ENCODE measurements at places on chromosomes 5 and 9.
A peak's percentile ranks its signal among the peaks of the same experiment; 100 is the strongest.

DNA sequence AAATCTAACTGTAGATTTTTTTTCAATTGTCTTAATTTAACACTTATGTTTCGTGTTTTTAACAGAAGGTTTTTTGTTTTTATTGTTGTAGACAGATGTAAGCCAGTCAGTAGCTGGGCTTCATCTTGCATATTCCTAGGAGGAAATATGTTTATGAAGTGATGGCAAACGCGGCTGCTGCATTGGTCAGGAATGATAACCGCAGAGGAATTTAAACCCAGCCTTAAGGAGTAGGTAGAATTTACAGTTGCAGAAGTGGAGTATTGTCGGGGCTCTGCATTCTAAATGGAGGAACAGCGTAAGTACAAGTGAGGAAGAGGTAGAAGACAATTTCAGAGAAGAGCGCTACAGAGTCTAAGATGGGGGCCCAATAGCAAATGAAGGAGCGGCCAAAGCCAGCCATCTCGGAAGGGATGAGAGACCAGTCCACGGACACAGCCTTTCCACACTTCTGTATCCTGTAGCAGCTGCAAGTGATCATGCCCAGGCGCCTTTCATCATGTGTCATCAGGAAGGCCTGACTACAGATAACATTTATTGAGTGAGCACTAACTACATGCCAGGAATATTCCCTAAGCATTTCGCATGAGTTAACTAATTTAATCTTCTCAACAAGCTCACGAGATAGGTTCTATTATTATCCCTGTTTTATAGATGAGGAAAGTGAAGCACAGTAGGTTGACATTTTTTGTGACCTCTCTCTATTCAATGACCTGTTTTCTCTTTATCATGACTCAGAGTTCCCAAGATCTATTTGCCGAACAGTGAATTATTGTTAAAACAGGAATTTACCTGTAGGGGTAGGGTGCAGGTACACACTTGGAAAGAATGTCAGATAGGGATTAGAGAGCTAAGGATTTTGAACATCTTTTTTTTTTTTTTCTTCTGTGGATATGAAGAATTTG, 38.1 kb downstream of the CMYA5 start:
- DNase-seq: no peak

DNA sequence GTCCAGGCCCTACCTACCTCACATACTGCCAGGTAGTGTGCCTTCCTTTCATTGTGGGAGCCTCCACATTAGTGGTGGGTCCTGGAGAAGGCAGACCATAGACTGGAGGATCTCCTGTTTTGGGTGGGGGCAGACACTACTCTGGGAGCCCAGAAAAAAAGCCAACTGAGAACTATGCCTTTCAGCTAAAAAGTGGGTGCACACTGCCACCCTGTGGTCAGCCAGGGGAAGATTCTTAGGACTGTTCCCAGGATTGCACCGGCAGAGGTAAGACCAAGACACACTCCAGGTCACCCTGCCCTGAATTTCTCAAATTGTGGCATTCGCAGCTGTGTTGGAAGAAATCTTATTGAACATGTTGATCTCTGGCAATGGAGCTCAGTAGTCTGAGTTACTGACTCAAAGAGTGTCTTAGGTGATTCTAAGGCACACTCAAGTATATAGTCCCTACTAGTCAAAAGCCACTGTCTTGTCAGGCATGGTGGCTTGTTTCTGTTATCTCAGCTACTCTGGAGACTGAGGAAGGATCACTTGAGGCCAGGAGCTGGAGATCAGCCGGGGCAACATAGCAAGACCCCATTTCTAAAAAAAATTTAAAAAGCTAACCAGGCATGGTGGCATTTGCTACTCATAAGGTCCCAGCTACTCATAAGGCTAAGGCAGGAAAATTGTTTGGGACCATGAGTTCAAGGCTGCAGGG, 3.6 kb downstream of the SIGMAR1 start:
- peak; percentile 86 for DNase-seq

DNA sequence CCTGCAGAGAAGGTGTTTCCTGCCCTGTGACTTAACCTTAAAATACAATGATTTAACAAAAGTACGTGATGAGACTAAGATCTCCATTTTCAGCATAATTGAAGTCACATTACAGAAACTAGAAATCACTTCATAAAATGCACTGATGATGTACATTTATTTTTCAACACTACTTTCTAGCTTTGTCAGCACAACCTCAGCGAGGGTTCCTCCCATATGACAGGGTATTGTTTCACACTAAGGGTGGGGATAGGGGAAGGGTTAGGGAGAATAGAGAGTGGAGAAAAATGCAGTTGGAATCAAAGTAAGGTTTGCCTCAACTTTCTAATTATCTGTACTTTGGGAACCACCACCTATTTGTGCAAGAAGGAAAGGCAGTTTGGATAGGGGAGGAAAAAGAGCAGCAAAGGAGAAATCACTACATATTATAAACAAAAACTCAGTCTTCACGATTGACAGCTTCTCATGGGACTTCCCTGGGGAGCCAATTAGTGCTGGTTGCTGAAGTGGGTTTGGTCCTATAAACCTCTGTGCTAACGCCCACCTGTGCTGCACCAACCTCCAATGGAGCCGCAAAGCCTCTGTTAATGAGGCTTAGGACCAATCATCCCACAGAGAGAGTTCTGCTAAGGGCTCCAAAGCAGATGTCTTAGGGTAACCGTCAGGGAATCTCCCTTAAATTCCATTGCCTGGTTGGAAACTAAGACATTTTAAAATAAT, 369.2 kb upstream of the PDE4D start:
- no peak for DNase-seq

DNA sequence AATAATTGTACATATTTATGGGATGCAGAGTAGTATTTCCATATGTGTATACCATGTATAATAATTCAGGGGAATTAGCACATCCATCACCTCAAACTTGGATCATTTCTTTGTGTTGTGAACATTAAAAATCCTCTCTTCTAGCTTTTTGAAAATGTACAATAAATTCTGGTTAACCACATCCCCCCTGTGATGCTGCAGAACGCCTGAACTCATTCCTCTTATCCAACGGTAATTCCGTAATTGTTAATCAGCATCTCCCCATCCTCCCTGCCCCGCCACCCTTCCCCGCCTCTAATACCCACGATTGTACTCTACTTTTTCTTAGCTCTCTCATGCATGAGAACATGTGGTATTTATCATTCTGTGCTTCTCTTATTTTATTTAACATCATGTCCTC, 127.7 kb upstream of the ANKRD55 start:
- no peak for DNase-seq

- no peak for DNase-seq
Observed at GRCh38 chr5:33105521-33105941, 335.2 kb upstream of the TARS1 start.

- DNase-seq: no peak
Observed at GRCh38 chr5:152514827-152515397, 109.8 kb upstream of the NMUR2 start.

DNA sequence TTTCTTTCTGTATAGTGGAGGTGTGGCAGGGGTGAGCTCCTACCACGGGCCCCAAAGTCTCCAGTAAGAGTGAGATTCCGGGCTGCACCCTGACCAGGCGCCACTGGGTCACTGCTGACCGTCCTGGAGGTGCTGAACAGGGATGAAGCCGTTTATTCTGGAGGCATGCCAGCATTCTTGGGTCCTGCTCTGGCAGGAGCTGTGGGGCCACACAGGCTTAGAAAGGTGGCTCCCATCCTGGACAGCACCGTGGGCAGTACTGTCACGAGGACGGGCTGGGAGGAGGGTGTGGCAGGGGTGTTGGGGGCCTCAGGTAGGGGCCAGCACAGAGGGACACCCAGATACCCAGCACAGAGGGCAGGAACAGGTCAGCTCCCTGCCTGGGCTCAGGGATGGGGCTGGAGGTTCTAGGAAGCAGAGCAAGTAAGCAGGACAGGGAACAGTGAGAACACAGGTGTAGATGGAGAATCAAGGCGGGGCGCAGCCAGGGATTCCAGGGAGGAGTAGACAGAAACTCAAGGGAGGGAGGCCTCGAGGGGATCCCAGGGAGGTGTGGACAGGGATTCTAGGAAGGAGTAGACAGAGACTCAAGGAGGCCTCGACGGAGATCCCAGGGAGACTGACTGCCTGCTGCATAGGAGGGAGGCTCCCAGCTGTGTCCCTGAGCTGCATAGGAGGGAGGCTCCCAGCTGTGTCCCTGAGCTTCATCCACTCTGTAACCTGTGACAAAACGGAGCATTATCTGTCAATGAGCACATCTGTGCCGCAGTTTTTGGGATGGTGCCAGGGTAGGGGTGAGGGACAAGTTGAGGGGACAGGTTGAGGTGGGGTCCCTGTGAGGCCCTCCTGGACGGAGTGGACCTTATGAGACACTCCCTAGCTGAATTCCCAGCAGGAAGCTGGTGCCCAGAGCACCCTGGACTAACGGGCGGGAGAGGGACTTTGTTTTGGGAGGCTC, 1.1 kb upstream of the PLEKHG4B start:
- DNase-seq: no peak

DNA sequence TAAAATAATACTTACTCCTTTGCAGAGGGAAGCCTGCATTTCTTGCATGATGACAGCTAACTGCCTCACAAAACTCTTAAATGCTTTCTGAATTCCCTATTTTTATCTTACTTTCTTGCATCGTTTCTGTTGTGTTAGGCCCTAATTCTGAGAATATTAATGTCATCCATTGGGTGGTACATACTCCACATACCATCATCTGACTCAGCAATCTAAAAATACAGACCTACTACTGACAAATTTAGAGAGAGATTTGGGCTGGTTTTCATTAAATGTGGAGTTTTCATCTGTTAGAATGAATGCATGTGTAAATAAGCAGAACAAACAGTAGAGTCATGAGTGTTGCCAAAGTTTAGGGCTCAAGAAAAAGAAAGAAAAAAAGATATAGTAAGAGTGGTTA, 26.5 kb upstream of the KCNN2 start:
- DNase-seq: no peak

DNA sequence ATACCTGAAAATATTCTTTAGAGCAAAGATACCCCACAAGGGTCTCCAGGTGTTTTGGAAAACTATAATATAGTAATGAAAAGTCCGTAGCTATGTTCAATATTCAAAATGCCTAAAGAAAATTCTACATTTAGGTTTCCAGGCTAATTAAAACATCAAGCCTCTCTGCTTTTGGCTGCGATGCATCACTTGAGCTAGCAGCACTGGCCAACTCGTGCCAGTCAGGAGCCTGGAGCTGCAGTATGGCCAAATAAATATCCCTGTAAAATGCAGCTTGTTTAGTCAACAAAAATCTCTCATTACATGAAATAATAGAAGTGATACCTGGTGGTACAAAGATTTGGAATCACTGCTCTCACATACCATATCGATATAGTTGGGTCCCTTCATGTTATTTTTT, 181.1 kb downstream of the ELAVL2 start:
- no peak for DNase-seq

- no peak for DNase-seq
Observed at GRCh38 chr5:44942524-44943001, 133.8 kb downstream of the MRPS30 start.

- DNase-seq: no peak
Observed at GRCh38 chr9:136534366-136534765, 11.5 kb downstream of the NOTCH1 start.

DNA sequence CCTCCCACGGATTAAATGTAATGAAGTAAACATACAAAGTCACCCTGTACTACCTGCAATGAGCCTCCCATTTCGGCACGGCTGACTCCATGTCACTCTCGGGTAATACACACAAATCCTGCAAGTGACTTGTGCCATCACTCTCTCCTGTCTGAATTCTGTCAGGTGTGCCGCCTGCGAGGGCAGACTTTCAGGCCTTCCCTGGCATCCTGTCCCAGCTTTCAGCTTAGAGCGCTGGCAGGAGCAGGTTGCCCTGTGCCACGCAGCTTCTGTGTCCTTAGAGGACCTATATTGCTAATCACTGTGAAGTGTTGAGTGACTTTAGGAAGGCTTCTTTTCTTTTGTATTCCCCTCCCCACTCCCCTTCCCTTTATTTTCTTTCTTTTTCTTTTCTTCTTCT, 25.8 kb upstream of the S1PR3 start:
- no peak for DNase-seq

- DNase-seq: no peak
Observed at GRCh38 chr5:33973271-33973670, 11.2 kb downstream of the SLC45A2 start.

DNA sequence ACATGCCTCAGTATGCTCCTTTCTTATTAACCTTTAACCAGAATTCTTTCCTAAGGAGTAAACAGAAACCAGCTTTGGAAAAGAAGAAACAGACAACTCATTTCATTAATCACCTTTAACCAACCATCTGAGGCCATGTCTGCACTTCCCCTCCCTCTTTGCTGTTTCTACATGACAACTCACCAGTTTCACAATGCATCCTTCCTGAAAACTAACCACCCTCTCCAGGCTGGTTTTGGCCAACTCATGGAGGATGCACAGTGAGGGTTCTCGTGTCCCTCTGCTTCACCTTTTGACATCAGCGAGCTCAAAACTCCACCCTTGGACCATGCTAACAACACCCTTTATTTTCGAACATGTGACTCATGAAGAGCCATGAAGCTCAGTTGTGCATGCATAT, 244.1 kb downstream of the ELAVL2 start:
- no peak for DNase-seq

DNA sequence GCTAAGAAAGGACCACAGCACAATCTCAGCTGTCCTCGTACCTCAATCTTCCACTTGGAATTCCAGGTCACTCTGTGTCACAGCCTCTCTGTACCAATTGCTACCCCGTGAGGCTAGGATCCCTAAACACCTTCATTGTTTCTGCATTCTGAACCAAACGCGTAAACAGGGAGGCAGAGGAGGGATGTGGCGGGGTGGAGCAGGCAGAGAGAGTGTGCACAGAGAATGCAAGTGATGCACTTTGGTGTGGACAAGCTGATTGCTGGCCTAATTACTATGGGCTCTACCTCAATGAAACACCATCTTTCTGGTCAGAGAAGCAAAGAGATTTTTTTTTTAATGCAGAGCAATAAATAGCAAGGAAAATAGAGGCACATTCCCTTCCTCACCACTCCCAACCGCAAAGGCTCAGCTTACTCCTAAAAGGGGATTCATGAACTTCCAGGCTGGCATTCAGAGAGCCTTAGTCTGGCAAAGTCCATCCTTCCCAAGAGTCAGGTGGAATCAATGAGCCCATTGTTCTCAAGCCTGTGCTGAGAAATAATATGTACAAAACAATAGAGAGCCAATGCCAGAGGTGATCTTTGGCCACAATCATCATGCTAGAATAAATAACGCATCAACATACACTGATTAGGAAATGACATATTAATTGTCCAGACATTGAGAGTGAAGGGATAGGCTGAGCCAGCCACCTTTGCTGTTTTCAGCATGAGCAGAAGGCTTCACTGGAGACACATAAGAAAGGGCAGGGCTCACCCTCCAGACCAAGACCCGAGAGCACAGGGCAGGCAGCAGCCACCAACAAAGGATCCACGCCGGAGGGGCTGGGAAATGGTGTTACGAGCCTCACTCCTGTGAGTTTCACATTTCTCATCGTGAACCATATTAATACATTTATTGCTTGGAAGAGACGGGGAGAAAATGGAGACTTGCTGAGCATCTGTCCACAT, 278.8 kb downstream of the ENC1 start:
- no peak for DNase-seq

GRCh38 chr9:72839085-72839484, 113.8 kb downstream of the ALDH1A1 start:
- no peak for DNase-seq

DNA sequence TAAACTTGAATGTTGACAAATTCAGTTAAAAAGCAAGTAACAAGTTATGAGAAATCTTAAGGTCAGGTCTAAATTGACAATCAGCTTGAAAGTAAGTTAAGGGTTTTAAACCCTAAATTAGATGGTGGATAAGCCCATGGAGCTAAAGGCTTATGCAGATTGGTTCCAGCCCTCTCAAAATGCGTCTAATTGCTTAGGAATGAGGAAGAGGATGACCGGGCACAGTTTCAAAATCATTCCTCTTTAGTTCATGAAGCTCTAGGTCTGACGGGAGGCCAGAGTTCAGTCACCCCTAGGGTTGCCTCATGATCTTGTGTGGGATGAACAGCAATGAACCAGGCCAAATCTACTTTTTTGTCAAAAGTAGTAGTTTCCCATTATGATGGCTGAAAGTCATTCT, 75.4 kb downstream of the SLC38A9 start:
- no peak for DNase-seq
